ENCODE measurements at places on chromosomes 6 and 20. TPM values are rescaled to one million over a fixed set of nuclear protein-coding genes. Genes with fewer than 3 reads are reported as not detected.

DNA sequence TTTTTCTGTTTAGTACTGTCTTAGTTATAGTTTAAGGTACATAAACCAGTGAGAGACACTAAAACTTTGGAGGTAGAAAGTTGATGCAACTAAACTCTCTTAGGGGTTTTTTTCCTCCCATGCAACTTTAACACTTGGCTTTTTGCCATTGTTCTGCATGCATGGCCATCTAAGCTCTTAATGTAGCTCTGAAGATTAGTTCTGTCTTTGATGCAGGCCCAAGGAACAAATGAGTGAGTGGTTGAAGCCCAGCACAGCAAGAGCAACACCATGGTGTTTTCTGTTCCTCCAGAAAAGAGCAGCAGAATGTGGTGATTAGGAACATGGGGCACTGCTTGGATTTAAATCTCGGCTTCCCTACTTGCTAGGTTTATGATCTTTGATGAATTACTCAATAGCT lies 89.3 kb downstream of the L3MBTL3 start:
- DNase-seq = no peak

DNA sequence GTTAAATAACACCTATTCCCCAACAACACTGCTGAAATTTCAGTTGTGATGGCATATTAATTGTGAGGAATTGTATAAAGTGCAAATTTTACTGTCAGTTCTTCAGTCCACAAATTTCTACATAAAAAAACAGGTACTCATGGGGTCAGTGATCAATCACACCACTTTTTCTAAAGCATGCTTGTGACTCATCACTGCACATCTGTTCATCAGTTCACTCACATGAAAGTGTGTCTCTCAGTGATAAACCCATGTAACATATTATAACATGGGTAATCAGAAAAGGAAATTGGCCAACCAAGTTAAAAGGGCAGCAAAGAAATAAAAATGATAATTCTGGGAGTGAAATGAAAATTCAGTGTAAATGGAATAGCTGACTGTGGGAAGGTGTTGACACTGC lies 234.7 kb upstream of the FKBP1C start:
- no peak for DNase-seq

DNA sequence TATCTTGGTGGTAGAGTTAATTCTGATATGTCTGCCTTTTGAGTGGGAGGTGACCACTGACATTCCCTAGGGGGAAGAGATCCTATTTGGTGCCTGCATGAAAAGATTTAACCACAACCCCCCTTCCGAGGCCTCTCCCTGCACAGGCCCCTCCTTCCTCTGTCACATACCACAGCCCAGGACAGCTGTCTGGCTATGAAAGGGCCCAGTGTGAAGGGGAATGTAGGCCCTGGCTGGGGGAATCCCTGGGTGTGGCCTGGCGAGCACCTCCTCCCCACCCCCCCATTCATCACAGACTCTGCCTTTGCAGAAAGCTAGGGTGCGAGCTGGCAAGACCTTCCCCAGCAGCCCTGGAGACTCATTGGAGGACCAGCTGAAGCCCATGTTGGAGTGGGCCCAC lies 27.4 kb upstream of the MAPRE1 start:
- DNase-seq = no peak

The TBX18 gene
- total RNA-seq = 8.2 TPM

GRCh38 chr20:33009214-33010132 lies 2.0 kb downstream of the BPIFB2 start:
- no peak for DNase-seq

Data from type B pancreatic cell (in vitro differentiated cells).